ENCODE measurements at places on chromosomes 12 and 14.
A peak's percentile ranks its signal among the peaks of the same experiment; 100 is the strongest.

DNA sequence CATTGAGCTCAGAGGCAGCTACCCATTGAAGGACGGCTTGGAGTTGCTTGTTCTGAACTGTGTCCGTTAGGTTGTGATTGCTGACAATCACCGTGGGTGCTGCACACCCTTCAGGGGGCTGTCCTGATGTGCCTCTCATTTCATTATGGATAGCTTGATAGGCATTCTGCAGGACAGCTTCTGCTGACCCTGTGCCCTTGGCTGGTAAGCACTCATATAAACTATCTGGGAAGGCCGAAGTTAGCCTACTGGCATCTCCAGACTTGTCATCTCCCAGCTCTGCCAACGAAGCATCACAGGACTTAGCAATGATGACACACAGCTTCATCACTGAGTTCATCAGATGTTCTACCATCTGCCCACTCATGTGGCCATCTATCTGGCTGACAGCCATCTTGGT, 22.3 kb downstream of the AKAP3 start:
- no peak for DNase-seq

DNA sequence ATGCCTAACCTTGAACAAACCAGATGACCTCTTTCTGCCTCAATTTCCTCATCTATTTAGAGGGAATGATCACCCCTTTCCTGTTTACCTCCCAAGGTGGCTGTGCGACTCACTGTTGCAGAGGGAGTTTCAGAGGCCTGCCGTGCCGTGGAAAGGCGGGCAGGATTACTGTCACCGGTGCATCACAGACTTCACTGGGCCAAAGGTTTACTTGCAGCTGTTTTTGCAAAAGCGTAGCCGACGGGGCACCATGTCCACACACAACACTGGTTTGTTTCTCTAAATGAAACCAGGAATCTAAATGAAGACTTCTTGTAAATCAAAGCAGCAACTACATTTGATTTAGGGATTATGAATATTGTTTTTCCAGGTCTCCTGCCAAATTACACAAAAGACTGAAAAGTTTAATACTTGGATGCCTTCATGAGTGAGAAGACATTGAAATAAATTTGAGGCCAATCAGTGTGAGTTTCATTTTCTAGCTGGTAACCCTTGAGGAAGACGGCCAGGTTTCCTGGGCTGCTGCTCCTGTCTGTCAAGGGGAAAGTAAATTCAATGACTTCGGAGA, 696.1 kb upstream of the TMEM132C start:
- DNase-seq = no peak

GRCh38 chr12:89935850-89936249, 227.2 kb upstream of the ATP2B1 start:
- DNase-seq = no peak

DNA sequence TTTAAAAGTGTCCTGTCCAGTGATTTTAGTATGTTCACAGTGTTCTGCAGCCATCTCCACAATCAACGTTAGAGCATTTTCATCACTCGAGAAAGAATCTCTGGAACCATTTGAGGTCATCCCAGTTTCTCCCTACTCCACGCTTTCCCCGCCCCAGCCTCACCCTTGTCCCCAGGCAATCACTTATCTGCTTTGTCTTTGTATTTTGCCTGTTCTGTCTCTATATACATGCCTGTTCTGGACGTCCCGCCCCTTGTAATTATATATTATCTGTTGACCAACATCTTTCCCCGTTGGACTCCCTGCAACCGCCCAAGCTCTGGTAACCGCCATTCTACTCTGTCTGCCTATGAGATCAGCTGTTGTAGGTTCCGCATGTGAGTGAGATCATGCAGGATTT, 21.5 kb upstream of the ASPG start:
- no peak for DNase-seq

GRCh38 chr14:56731187-56731586, 79.1 kb downstream of the OTX2 start:
- no peak for DNase-seq

DNA sequence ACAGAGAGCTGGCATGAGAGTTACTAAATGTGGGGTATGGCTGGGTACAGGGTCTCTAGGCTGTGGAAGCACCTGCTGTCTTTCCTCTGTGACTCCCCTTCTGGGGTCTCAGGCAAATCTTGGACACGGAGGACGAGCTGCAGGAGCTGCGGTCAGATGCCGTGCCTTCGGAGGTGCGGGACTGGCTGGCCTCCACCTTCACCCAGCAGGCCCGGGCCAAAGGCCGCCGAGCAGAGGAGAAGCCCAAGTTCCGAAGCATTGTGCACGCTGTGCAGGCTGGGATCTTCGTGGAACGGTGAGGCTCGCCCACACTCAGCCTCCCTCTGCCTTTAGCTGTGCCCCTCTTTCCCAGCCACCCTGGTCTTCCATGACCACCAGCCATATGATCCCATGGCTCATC, 19.4 kb downstream of the PPP1R1A start:
- DNase-seq = no peak

DNA sequence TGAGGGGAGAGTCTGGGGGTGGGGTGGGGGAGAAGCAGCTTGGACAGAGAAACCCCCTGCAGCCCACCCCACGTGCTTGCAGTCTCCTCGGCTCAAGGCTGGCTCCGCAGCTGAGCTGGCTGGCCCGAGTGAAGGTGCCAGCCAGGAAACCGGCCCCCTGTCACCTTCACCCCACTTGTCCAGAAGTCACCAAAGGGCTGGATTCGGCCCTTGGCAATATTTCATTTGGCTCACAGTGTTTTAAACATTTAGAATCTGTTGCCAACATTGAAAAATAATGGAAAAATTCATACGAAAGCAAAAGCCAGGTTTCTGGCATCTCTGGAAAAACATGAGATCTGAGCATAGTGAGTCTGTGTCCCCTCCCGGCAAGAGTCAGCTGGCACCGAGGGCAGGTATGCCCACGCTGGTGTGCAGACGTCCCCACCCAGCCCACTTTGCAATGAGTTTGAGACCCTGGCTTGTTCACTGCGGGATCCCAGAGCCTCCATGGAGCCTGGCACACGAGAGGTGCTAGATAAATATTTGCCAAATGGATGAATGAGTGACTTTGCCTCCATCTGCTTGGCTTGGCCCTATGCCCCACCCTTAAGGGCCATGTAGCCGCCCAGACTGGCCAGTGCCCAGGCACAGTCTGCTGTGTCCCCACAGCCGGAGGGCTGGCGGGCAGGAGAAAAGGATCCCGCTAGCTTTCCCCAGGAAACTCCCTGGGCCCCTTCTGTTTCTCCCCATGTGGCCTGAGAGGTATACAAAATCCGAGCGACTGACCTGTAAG, 18.2 kb downstream of the MSI1 start:
- no peak for DNase-seq

DNA sequence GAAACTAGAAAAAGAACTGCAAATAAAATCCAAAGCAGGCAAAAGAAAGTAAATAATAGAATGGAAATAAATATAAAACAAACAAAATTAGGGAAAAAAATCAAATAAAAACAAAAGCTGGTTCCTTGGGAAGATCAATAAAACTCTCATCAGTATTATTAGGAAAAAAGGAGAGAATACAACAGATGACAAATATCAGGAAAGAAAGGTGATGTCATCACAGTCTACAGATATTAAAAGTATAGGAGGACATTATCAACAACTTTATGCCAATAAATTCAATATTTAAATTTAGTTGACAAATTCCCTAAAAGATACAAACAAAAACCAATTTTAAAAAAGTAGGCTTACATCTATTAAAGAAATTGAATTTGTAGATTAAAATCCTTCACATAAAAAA, 107.4 kb upstream of the FOXN3 start:
- no peak for DNase-seq

DNA sequence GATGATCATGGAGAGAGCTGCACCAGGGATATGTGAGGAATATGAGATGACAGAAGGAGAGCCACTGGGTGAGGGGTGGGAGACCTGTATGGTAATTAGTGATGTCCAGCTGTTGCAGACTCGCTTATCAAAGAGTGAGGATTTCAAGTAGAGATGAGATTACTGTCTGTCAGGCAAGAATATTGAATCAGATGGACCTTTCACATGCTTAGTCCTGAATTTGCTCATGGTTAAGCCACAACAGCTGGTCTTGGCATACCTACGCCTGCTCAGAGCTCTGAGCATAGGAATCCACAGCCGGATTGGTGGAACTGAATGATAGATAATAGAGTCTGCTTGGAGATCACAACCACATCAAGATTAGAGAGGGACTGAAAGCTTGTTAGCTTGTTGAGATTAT, 115.2 kb upstream of the ARHGAP5 start:
- no peak for DNase-seq

- no peak for DNase-seq
Measured at GRCh38 chr12:131066886-131067490, 113.3 kb downstream of the ADGRD1 start.

DNA sequence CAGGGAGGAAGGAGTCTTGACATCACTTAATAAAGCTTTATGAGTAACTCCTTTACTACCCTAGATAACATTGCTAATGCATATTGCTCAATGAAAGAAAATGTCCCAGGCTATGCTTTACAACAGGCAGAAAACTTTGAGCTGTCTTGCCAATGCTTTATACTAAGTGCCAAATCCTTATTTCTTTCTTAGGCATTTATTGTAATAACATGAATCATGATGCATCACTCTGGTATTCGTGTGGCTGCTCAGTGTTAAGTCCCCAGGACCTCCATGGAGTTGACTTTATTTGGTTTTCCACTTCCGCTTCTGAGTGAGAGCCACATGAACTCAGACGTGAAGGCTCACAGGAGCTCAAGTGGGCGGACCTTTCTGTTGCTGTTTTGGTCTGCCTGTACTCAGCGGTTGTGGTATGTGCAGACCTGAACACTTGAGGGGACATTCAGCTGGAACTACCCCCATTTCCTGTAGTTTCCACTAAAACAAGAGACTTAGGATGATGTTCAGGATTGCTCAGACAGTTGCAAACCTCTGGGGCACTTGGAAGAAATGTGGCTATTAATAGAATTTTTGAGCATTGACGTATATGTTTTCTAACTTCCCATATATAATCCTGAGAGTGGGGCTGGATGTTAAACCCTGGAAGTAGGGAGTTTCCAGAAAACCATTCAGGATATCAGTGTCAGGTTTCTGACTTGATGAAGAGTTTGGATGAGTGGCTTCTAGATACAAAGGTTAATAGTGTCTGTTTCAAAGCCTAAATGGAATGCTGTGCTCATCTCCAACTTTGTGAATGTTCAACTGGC, 258.6 kb downstream of the MSRB3 start:
- no peak for DNase-seq

DNA sequence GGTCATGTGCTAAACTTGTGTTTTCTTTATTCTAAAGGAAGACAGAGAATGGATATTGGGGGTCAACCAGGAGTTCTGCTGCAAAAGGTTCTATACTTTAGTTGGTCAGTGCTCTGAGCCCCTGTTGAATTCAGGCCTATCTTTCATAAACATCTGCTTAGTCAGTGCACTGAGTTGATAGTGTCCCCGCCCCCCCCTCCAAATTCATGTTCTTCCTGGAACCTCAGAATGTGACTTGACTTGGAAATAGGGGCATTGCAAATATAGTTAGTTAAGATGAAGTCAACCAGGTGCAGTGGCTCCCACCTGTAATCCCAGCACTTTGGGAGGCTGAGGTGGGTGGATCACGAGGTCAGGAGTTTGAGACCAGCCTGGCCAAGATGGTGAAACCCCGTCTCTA, 23.3 kb downstream of the CHST11 start:
- DNase-seq = no peak

DNA sequence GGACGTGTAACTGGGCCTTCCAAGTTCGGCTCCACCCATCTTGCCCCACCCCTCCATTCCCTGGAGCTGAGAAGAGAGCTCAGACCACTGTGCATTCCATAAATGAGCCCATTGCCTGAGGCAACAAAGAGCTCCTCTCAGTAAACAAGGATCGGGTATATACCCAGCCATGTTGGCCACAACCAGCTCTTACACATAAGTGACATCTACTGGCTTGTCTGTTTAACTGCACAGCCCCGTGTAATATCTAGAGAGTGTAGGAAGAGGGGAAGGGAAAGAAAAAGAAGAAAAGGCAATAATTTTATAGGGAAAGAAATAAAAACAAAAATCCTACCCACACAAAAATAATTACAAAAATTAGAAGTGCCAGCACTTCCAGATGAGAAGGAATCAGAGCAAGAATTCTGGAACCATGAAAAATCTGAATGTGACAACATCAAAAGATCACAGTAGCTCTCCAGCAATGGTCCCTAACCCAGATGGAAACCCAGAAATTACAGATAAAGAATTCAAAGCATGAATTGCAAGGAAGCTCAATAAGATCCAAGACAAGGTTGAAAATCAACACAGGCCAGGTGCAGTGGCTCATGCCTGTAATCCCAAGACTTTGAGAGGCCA, 308.1 kb downstream of the RPAP3 start:
- peak; percentile 33 for DNase-seq

DNA sequence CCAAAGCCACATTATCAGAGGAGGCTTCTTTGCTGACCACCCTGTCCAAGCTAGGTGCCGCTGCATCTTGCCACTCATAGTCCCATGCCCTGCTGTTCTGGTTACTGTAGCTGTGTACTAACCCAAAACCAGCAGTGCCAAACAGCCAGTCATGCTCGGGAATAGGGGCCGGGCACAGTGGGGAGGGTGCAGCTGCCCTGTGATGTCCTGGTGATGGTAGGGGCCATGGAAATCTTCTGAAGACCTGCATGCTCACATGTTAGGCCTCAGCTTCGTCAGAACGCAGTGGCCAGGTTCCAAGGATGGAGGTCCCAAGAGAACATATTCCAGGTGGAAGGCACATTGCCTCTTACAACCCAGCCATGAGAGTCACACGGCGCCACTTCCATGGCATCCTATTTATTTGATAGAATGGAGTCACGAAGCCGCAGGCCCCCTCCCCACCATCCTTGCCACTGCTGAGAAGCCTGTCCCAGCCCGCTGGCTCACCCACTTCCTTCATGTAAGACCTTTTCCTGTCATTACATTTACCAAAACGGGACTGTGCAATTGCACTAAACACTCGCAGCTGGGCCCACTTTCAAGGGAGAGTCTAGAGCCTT, 48.5 kb downstream of the FAM222A start:
- DNase-seq = no peak

GRCh38 chr12:49064767-49065152, 4.2 kb upstream of the KMT2D start:
- DNase-seq = no peak

GRCh38 chr14:20799456-20799891, 3.2 kb downstream of the RNASE1 start:
- DNase-seq = no peak

GRCh38 chr14:35992816-35993683, 166.9 kb downstream of the BRMS1L start:
- no peak for DNase-seq

- no peak for DNase-seq
Measured at GRCh38 chr12:75890660-75891059, 140.9 kb downstream of the PHLDA1 start.

GRCh38 chr14:21902561-21903181, 229.1 kb upstream of the OR4E1 start:
- DNase-seq = no peak

DNA sequence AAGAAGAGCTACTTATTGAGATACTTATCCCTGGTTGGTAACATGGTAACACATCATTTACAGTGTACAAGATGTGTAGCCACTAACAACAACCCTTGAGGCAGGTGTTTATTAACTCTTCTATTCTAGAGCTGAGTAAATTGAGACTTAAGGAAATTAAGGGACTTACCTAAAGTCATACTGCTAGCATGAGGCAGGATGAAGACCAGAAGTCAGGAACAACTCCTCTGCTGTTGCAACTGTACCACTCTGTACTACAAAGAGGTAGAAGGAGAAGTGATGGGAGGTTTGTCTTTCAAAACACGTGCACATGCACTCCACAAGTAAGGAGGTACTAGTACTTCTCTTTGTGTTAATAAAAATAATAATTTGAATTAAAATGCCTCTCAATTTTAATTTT, 79.9 kb downstream of the LLPH start:
- DNase-seq = no peak
